ENCODE measurements at places on chromosomes 7 and 10. TPM values are rescaled to one million over a fixed set of nuclear protein-coding genes. Genes with fewer than 3 reads are reported as not detected.

Gene RNF148
- 0.40 TPM for total RNA-seq

Gene CPVL
- total RNA-seq: 96.1 TPM

Gene AKR1C4
- not detected for total RNA-seq

GRCh38 chr7:2383543-2384274 lies 19.7 kb upstream of the CHST12 start:
- peaks cover 31% of the 10 kb centered on the region for H3K36me3 ChIP-seq
- H3K4me1 ChIP-seq: peaks cover 6% of the 10 kb centered on the region
- DNase-seq: no peak
- H3K27me3 ChIP-seq: no peaks in the 10 kb centered on the region

DNA sequence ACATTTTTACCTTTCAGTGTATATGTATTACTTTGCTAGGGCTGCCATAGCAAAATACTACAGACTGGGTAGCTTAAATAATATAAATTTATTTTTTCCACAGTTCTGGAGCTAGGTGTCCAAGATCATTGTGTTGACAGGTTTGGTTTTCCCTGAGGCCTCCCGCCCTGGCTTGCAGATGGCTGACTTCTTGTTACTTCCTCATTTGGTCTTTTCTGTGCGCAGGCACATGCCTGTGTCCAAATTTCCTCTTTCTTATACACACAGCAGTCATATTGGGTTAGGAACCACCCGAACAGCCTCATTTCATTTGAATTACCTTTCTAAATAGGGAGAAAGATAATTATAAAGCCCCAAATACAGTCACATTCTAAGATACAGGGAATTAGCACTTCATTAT lies 521.6 kb upstream of the SORCS1 start:
- DNase-seq: no peak
- H3K27me3 ChIP-seq: no peaks in the 10 kb centered on the region
- no peak overlapping the region for H3K4me3 ChIP-seq

DNA sequence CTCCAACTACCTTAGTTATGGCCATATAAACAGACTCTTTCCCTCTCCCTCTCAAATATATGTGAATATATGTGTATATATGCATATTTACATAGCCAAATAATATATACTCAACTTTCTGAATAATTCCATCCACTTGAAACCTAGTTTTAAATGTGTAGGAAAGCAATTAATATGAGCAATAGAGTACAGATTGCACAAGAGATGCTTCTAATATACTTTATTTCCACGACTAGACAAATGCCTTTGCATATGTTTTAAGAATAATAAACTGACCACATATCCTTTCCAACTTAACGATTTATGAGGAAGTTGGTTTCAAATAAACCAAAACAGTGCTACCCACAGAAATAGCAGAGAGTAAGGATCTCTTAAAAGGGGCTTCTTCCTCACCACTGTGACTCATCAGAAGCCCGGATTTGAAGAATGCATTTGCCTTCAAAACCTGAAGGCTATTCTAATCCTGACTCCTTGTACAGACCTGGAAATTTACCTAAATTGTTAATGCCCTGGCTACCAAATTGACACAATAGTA lies 266.3 kb downstream of the AHR start:
- H3K4me1 ChIP-seq: no peaks in the 10 kb centered on the region
- no peak for DNase-seq
- H3K27me3 ChIP-seq: no peaks in the 10 kb centered on the region
- H3K4me3 ChIP-seq: no peak overlapping the region
- H3K36me3 ChIP-seq: no peaks in the 10 kb centered on the region
- no peak overlapping the region for H3K27ac ChIP-seq

- no peaks in the 10 kb centered on the region for H3K36me3 ChIP-seq
- no peaks in the 10 kb centered on the region for H3K27me3 ChIP-seq
- no peaks in the 10 kb centered on the region for H3K4me1 ChIP-seq
- no peak overlapping the region for H3K27ac ChIP-seq
Measured at GRCh38 chr7:84042110-84042539, 152.5 kb downstream of the SEMA3A start.

DNA sequence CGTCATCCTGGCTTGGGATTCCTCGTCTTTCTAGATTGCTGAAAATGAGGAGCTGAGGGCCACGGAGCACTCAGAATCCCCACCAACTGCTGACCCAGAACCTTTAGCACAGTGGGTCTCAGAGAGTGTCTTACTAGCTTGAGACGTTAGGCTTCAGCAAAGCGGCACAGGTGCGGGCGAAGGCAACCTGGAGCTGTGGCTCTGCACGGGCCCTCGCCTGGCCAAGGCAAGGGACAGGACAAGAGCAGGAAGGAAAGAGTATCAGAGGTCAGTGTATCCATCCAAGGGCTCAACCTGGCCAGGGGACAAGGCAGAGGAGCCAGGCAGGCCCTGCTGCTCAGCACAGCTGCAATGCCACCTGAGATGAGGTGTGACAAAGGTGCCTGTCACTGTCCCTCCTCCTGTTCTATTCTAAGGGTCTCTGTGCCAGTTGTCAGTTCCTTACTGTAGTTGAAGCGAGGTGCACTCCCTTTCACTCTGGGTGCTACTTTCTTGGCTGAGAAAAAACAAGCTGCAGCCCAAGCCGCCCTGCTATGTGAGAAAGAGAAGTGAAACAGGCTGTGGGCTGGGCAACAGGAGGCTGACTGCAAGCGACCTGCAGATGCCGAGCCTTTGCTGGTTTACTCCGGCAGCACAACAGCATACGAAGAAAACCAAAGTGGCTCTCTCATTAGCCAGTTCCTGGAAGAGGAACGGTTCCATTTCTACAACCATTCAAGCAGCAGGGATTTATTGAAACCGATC lies 33.3 kb upstream of the KDM7A start:
- no peaks in the 10 kb centered on the region for H3K27me3 ChIP-seq
- no peak overlapping the region for H3K4me3 ChIP-seq
- DNase-seq: peak; percentile 32
- no peaks in the 10 kb centered on the region for H3K36me3 ChIP-seq

- peaks cover 8% of the 10 kb centered on the region for H3K36me3 ChIP-seq
- H3K4me1 ChIP-seq: peaks cover 19% of the 10 kb centered on the region
- peak within 1 kb of the TSS; percentile 86 for H3K4me3 ChIP-seq
- DNase-seq: peak; percentile 89
- H3K27me3 ChIP-seq: no peaks in the 10 kb centered on the region
Measured at GRCh38 chr10:124744102-124745050, at the start of gene FAM53B. TSS of gene FAM53B (minus strand) at chr10:124744378. CDS start at chr10:124706713, 37,665 bp downstream.

DNA sequence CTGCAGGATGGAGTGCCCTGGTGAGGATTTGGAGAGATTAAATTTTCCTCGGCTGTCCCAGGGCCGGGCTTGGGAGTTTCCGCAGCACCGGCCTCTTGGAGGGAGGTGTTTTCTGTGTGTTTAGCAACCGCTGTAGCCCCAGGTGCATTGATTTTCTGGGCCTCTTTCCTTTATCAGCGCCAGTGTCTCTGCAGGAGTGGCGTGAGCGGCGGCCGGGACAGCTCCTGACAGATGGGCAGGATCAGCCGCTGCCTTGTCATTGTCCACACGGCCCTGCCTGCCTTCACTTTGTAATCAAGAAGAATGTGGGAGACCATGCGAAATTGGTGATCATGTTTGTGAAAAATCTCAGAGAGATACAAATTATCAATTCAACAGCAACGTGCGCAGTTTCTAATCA lies 32.4 kb downstream of the NKX6-2 start:
- H3K27ac ChIP-seq: no peak overlapping the region
- no peaks in the 10 kb centered on the region for H3K4me1 ChIP-seq
- DNase-seq: no peak
- H3K36me3 ChIP-seq: peaks cover 8% of the 10 kb centered on the region
- no peaks in the 10 kb centered on the region for H3K27me3 ChIP-seq

Measured in heart left ventricle (tissue), 16 donors.